ENCODE measurements at places on chromosomes 3 and 15.

DNA sequence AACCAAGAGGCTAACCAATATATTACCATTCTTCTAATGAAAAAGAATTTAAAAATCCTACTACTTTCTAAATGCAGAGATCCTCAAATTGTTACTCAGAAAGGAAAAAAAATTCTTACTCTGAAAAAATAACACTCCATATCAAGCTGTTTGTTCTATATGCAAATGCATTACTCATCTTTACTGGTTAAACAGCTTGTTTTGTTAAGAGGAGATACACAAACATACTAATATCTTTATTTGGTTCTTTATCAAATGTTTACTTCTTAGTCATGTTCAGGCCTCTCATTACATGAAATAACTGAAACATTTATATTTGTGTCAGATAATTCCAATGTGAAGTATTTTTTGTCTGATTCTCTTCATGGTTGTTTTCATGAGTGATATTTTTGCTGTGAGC, 146.8 kb downstream of the PCCB start:
- no peak for DNase-seq

DNA sequence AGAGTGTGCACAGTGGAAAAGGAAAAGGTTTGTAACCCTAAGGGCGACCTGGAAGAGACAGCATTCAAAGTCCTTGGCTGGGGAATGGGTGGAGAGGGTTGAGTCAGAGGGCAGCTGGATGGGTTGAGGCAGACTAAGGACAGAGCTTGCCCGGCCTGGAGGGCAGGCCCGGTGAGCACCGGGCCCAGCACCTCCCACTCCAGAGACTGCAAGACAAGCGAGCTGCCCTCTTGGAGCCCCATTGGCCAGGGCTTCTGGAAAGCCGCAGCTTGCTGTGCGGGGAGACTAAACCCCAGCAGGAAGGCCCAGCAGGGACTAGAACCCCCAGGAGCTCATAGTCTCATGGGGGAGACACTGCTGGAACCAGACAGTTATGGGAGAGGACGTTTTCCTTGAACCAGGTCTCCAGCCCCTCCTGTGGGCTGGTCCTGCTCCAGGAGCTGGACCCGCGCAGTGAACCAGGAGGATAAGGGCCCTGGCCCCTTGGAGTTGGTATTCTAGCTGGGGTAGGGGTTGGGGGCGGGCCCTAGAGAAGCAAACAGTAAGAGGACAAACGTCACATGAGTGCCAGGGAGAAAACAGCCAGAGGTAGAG, 59.1 kb downstream of the RGMA start:
- no peak for DNase-seq

GRCh38 chr3:124699686-124700396, 30.4 kb upstream of the UMPS start:
- DNase-seq, result no peak

GRCh38 chr3:172171396-172172075, 132.2 kb downstream of the FNDC3B start:
- no peak for DNase-seq

DNA sequence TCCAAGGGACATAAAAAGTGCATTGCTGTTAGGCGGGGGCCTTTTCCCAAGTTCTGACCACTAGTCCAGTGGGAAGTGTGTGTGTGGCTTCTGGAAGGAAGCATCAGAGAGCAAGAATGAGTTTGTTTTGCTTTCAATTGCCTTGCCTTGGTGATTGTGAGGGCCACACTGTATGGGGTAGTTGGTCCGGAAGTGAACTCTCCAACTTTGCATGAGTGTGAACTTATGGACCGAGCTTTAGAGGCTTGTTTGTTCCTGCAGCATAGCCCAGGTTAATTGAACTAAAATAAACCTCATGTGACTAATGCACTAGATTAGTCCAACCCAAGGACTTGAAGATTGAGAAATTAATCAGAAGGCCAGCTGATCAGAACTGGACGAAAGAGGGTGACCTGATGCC, 171.7 kb downstream of the NR2F2 start:
- no peak for DNase-seq

- no peak for DNase-seq
These were observed 34.8 kb downstream of the DENND4A start for GRCh38 chr15:65757256-65757655.

DNA sequence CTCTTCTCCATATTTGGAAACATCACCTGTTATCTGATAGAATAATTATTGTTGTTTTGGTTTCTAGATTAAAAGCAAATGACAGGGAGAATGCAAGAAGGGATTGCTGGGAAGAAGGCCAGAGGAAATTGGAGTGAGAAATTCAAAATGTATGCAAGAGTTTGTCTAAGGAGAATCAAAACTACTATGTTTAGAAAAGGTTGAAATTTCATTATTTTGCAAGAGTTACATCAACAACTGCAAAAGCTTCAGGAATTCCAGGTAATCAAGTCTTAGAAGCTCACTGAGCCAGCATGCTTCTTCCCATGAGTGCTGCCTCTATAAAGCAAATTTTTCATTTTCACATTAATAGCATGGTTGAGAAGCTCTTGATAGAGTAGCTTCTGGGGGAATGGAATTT, 177.2 kb upstream of the GBE1 start:
- DNase-seq, result no peak

DNA sequence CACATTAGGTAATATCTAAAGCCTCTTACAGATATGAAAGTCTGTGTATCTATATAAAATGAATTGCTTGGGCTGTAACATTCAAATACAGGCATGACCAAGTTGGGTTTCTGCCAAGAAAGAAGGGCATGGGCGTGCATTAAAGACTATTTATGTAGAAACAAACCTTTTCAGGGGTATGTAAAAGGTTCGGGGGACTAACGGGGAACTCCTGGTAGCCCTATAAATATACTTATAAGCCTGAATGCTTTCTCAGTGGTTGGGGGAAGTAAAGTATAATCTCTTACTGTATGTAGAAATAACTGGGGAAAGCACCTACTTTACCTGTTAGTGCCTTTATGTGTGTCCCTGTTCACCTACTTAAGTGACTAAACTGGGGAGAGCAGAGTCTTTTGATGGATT, 154.5 kb upstream of the TBL1XR1 start:
- no peak for DNase-seq

GRCh38 chr3:85574006-85574705, 615.4 kb downstream of the CADM2 start:
- no peak for DNase-seq

GRCh38 chr15:32739522-32740063, 21.8 kb downstream of the GREM1 start:
- no peak for DNase-seq

DNA sequence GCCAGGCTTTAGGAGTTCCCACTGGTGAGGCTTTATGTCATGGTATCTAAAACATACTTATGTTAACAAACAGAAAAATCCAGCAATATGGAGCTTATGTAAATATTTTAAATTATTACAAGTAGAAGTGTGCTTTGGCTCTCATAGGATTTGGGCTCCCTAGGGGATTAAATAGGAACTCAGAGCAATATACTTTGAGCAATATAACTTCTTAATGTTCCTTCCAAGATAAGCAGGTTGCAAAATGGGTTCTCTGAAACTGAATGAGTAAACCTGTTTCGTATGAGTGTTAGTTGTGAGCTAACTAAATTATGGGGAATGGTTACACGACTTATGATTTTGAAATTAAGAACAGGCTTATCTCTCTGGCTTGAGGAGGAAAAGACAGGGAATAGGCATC, 366.1 kb upstream of the ZNF385D start:
- DNase-seq, result no peak

DNA sequence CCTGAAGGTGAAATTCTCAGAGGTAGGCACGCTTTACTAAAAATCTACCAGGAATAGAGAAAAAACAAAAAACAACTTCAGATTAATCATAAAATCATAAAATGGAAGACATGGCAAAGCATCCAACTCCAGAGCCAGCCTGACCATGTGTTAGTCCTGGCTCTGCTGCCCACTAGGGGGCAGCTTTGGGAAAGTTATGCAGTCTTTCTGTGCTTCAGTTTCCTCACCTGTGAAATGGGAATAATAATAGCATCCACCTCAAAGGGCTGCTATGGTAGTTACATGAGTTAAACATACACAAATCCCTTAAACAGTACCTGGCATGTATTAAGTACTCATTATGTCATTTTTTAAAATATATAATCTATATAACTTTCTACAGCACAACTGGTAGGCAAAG, 52.3 kb downstream of the WNT5A start:
- no peak for DNase-seq

DNA sequence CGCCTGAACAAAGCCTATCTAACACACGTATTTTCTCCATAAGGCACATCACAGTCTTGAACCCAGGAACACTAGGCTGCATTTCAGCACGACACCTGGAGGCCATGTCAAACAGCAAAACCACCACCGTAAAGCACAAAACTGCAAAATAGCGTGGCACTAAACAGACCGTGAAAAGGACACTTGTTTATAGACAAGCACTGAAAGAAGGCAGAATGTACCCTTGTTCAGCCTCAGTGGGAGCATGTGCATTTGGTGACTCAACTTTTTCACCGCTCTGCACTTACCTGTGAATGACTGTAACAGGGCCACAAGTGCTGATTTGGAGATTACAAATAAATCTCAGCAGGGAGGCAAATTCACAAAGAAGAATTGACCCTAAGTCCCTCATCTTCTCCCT, 80.8 kb downstream of the ISG20 start:
- DNase-seq, result no peak

DNA sequence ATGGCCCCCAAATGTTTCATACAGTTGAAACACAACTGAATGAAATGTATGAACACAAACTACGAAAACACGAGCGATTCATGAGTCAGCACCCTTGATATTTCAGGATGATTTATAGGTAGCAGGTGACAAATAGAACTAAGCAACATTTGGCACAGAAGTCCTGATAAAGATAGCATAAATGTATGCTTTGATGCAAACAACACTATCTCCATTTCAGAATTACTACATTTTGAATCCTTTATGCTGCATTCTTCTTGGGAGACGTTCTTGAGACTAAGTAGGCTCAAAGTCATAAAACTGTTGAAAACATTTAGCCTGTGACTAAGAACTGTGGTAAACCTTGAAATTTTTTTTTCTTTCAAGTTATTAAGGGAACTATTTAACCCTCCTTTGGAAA, 200.3 kb upstream of the ICE2 start:
- no peak for DNase-seq

DNA sequence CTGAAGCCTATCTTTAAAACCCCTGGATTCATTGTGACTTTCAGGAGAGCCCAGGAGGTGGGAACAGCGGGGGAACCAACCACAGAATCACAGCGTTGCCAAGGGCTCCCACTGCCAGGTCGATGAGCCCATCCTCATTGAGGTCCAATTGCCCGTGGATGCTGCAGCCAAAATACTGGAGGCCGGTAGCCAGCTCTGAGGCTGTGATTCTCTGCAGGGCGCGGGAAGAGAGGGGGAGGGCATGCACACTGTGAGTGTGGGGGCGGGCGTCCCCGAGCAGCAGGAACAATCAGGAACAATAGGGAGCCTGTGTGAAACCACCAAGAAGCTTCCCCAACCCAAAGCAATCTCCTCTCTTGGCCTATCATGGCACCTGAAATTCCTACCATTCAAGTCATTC, 53.4 kb downstream of the FEM1B start:
- DNase-seq, result no peak

DNA sequence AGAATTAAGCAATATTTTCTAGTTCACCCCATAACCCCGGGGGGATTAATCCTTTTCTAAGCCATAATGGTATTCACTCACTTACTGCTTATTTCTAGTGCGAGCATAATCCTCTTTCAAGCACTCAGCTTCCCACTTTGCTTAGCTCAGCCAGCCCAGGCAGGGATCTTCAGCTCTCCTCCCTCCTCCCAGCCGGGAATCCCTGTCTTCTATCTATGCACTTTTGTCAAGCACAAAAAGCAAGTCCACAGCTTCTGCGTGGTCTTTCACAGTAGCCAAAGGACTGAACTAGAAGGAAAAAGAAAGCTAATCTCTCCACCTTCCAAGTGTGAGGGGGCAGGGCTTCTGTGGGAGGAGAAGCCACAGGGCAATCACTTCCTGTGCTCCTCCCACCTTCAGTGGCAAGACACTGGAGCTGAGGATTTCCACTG, 62.8 kb downstream of the PEX5L start:
- no peak for DNase-seq

- DNase-seq, result no peak
These were observed 13.2 kb downstream of the XXYLT1 start for GRCh38 chr3:195257454-195258448.

DNA sequence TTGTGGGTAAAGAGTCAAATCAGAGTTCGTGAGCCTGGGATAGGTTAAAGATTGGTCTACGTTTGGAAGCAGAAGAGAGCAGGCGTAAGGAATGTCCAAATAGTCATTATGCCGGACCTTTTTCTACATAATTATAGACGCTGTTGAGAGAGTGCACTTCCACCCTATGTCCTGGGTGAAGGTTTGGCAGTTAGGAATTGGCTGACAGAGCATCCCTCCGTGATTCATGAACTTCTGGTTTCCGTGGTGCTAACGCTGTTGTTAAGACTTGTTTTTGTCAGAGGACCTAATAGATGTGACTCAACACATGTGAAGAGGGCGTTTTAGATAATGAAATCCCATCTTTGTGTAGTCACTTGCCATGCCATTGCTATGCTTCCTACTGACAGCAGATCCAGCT, 1.1 kb downstream of the EAF1 start:
- no peak for DNase-seq

- DNase-seq, result no peak
These were observed 436.1 kb downstream of the CHL1 start for GRCh38 chr3:632571-633170.

- no peak for DNase-seq
These were observed 25.9 kb upstream of the FBN1 start for GRCh38 chr15:48671103-48672022.

DNA sequence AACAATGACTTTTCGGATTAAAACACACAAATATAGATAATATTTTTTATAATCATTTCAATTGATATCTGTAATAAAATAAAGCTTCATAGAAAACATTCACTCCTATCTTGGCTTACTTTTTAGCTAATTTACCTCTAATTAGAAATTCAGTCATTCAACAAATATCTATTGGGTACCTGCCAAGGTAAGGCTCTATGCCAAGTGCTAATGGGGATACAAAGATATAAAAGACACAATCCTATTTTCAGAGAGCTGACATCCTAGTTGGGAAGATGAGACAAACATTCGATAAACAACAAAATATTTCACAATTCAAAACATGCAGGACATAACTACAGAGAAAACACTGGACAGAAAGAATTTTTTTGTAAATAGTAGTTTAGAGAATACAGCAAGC, 63.3 kb downstream of the ULK4 start:
- no peak for DNase-seq

- DNase-seq, result no peak
These were observed 52.8 kb downstream of the ITGA11 start for GRCh38 chr15:68379058-68379758.

GRCh38 chr3:99848433-99848832, 30.8 kb downstream of the CMSS1 start:
- DNase-seq, result no peak

DNA sequence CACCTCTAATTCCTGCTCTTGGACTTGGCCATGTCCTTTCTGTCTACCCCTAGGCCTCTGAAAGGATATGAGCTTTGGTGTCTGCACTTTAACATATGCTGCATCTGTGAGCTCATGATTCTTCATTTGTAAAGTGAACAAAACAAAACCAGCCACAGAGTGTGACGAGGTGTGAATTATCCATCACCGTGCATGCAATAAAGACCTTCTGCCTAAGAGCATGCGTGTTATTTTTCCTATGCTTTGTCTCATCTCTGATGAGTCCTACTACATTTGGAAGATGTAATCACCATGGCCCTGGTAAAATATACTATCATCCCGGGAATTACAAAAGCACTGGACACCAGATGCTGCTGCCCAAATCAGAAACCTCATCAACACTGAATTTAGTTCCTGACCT, 103.5 kb upstream of the KCNAB1 start:
- DNase-seq, result no peak
